ENCODE measurements at places on chromosomes 5 and 9. TPM values are rescaled to one million over a fixed set of nuclear protein-coding genes. Genes with fewer than 3 reads are reported as not detected.

GRCh38 chr9:107630156-107630555 is 140.6 kb upstream of the KLF4 start:
- H3K27ac ChIP-seq = no peak overlapping the region
- H3K4me1 ChIP-seq = no peaks in the 10 kb centered on the region
- H3K36me3 ChIP-seq = no peaks in the 10 kb centered on the region
- no peak overlapping the region for H3K4me3 ChIP-seq
- DNase-seq = no peak
- no peaks in the 10 kb centered on the region for H3K27me3 ChIP-seq

SLC6A19 gene
- not detected for total RNA-seq

DNA sequence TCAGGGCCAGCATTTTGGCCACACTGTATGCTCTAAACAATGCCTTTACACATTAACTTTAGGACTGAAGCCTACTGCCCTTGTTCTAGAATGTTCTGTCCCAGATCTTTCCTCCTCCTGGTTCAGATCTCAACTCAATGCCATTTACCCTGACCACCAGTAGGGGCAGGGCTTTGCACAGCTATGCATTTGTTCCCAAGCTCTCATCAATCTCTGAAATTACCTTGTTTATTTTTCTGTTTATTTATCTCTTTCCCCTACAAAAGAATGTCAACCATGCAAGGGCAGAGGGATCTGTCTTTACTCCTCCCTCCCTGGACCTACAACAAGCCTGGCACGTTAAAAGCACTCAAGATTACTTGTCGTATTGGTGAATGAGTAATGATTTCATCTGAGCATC is 612.9 kb downstream of the BNC2 start:
- H3K27me3 ChIP-seq = no peaks in the 10 kb centered on the region
- no peaks in the 10 kb centered on the region for H3K36me3 ChIP-seq
- peaks cover 8% of the 10 kb centered on the region for H3K4me1 ChIP-seq
- H3K27ac ChIP-seq = no peak overlapping the region

- H3K4me3 ChIP-seq = no peak overlapping the region
- H3K4me1 ChIP-seq = no peaks in the 10 kb centered on the region
- H3K27me3 ChIP-seq = no peaks in the 10 kb centered on the region
These were observed 1941.1 kb upstream of the C9orf72 start for GRCh38 chr9:29514336-29514735.

DNA sequence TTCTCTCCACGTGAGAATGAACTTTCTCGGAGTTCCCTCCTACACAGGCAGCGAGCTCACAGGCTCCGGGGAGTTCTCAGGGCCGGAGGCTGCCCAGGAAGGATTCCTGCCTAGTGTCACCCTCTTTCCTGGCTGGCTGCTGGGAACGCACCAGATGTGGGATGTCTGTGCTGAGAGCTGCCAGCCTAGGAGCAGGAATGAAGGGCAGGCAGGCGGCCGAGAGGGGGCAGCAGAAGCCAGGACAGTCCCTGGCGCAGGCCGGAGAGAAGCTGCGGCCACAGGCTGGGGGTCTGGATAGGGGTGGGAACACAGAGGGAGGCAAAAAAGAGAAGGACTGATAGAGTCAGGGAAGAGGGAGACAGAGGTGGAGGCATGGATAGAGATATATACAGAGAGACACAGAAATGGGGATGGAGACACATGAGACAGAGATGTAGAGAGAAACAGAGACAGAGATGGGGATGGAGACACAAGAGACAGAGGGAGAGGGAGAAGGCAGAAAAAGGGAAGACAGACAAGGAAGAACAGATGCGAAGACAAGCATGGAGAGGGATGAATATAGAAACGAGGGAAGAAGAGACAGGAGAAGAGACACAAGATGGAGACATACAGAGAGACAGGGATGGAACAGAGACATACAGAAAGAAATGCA is 25.3 kb upstream of the ENHO start:
- no peaks in the 10 kb centered on the region for H3K4me1 ChIP-seq
- peak; percentile 37 for DNase-seq
- no peaks in the 10 kb centered on the region for H3K36me3 ChIP-seq
- H3K4me3 ChIP-seq = no peak overlapping the region
- H3K27ac ChIP-seq = no peak overlapping the region
- peaks cover 13% of the 10 kb centered on the region for H3K27me3 ChIP-seq

Data from activated CD8-positive, alpha-beta T cell treated with anti-CD3 and anti-CD28 coated beads, Interleukin-2, amount 10 ng/mL, durations not matched to agents 7 days and 5 days (primary cell).